ENCODE measurements at places on chromosomes 11 and 22.

- no peak for DNase-seq
These were observed 3899.1 kb upstream of the OR11H1 start for GRCh38 chr22:11628651-11629511.

GRCh38 chr22:20990184-20991180 is 8.4 kb downstream of the LZTR1 start:
- DNase-seq = no peak

DNA sequence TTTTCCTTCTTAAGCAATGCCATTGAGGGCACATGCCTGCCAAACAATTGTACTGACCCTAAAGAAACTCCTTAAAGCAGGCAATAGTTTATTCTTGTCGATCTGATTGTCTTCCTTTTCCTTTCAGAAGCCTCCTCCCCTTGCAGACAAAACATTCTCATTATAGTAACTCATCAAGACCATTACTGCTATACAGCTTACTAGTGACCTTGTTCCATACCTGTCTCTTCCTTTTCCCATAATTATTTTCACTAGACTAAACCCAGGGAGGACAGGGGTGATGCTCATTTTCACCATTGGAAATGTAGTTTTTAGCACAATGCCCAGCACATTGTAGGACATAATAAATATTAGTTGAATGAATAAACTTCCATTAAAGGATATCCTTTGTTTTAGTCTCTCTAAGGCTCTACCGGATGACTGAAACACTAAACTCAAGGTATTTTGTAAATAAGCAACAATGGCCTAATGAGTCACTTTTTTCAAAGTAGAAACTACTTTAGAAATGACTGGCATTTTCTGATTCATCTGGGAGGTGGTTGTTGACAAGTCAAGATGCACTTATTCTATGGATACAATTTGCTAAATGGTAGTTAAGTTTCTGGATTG is 9.3 kb upstream of the MSANTD4 start:
- DNase-seq = no peak

DNA sequence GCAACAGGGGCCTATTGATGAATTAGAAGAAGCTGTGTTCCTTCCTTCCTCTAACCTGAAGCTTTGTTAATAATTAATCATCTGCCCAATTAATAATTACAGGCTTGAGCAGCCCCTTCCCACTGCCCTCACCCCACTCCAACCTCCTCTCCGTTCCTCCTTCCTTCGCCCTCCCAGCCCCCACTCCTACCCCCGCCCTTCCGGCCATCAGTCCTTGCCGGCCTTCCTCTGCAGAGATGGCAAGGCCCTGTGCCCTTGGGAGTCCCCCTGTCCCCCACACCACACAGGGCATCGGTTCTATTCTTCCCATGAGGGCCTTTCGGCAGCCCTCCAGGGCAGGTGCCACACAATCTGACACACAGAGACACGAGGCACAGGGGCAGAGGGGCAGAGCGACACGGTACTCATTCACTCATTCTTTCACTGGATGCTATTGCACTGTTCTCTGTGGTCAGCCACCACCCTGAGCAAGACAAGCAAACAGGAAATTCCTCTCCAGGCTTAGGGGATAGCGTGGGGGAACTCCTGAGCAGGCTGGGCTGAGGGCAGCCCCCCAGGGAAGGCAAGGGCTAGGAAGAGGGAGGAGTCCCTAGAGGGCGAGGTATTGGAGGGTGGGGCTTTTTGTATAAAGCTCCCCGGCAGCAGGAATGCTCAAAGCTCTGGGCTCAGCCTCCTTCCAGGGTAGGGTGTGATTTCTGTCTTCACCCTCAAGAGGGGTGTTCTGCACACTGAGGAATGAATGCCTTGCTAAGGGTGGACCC is 14.7 kb downstream of the MGAT3 start:
- no peak for DNase-seq

- peak; percentile 60 for DNase-seq
These were observed 293.7 kb downstream of the DDX10 start for GRCh38 chr11:108958368-108959104.

- peak; percentile 98 for DNase-seq
These were observed 621.2 kb upstream of the CHORDC1 start for GRCh38 chr11:90844041-90844440.

GRCh38 chr11:112298535-112298934 is 37.9 kb upstream of the PLET1 start:
- no peak for DNase-seq

DNA sequence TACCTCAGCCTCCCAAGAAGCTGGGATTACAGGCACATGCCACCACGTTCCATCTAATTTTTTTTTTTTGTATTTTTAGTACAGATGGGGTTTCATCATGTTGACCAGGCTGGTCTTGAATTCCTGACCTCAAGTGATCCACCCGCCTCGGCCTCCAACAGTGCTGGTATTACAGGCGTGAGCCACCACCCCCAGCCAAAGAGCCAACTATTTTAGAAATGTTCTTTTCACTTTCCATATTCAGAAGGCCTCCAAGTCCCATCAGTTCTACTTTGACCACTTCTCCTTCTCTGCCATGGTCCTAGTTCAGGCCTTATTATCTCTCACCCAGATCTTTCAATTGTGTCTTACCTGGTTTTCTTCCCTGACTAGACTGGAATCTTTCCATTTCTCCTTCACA is 48.2 kb downstream of the CCDC83 start:
- no peak for DNase-seq

GRCh38 chr11:123062892-123063825 is 1.2 kb upstream of the HSPA8 start:
- peak; percentile 67 for DNase-seq

DNA sequence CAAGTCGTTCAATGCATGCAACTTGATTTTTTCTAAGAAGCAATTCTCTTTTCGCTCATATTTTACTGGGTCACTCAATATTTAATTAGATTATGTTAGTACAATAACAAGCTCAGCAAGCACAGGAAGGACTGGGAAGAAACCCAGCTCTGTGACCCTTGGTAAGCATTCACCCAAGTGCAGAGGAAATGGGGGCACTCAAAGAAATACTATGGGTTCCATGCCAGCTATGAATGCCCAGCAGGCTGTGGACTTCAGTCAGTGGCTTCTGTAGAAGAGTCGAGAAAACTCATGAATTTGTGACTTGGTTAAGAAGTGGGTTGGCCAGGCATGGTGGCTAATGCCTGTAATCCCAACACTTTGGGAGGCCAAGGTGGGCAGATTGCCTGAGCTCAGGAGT is 123.6 kb downstream of the GALNT18 start:
- no peak for DNase-seq

- no peak for DNase-seq
These were observed 490.9 kb downstream of the SOX6 start for GRCh38 chr11:15865212-15865987.

GRCh38 chr11:20258376-20258895 is 98.2 kb upstream of the DBX1 start:
- peak; percentile 17 for DNase-seq

GRCh38 chr11:32121012-32121411 is 30.1 kb downstream of the RCN1 start:
- DNase-seq = no peak

DNA sequence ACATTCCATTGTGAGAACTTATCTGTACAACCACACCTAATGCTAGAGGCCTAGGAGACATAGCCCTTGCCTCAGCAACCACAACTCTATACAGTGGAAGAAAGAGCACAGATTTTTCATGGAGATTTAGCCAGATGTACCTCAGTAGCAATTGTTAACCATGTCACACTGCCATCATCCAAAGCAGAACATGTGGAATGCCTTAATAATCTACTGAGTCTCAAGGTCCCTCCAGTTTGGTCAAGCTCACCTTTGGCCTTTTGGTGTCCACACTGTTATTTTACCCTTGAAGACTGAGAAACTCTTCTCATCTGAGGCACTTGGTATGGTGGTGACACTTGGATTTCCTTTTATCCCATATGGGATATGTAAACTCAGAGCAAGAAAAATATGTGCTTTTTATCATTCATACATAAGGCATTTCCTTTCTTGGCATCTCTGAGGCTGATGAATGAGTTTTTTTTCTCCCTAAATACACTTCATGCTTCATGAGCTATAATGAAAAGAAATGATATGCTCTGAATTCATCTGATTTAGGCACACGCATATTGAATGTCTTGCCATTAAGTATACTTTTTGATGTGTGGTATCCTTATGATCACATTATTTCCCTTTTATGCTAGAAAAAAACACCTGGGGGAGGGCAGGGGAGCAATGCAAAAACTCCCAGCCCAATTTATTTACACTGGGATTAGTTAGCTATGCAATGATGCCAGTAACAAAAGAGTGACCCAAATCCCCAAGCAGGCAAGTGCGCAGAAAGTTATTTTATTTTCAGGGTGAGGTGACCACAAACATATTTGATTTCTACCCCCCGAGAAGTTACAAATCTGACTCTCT is 63.3 kb upstream of the ME3 start:
- DNase-seq = no peak

DNA sequence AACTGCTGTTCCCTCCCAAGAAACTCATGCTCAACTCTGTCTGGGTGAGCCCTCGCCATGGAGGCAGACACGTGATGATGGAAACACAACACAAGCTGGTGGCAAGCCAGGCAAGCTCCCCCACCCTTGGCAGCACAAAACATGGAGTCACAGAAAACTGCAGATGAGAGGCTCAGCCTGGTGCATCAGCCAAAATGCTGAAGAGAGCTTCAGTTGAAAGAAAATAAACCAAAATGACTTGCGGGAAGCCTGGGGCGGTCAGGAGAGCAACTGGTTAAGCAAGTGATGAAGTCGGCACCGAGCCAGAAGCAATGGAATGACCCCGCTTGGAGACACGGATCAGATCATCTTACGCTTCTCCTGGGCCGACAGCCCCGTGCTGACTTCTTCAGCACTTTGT is 68.3 kb downstream of the C11orf58 start:
- DNase-seq = no peak

GRCh38 chr11:65793625-65794400 is 7.0 kb downstream of the OVOL1 start:
- no peak for DNase-seq

DNA sequence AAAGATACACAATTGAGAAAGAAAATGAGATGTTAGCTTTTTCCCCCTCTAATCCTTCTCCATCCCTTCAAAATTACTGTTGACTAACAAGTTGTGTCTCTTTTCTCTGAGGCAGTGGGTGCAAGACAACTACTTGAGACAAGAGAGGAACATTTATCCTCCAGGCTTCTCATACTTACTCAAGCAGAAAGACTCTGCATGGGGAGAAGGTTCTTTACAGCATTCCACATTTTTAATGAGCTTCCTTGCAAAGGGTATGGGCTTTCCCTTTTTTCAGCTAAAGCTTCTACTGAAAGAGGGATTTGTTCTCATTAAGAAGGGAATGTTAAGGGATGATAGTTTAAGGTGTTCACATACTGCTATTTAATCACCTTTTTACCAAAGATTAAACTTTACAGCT is 47.8 kb downstream of the PAX6 start:
- DNase-seq = peak; percentile 54

DNA sequence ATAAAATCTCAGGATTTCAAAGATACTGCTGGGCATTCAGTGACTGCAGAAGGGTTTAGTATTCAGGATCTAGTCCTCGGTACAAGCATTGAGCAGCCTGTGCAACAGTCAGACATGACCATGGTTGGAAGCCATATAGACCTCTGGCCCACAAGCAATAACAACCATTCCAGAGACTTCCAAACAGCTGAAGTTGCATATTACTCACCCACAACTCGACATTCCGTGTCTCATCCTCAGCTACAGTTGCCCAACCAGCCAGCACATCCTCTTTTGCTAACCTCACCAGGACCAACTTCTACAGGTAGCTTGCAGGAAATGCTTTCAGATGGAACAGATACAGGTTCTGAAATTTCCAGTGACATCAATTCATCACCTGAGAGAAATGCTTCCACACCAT is 156.8 kb downstream of the C11orf91 start:
- DNase-seq = no peak

- no peak for DNase-seq
These were observed 12.9 kb downstream of the NAV2 start for GRCh38 chr11:19725379-19726079.

- DNase-seq = no peak
These were observed at the start of gene CASP5 for GRCh38 chr11:105023003-105023402. Gene CASP5 (minus strand): TSS chr11:105023168. CDS start chr11:105023136, 32 bp downstream.

- DNase-seq = no peak
These were observed 743.8 kb downstream of the NTM start for GRCh38 chr11:132114185-132114584.
